Stimulated activated CD4-positive, alpha-beta T cell treated with anti-CD3 and anti-CD28 coated beads, Interleukin-4, amount 100 ng/mL, for 1 hour (primary cell): ENCODE measurements at places on chromosomes 3 and 15.
A peak's percentile ranks its signal among the peaks of the same experiment; 100 is the strongest.

DNA sequence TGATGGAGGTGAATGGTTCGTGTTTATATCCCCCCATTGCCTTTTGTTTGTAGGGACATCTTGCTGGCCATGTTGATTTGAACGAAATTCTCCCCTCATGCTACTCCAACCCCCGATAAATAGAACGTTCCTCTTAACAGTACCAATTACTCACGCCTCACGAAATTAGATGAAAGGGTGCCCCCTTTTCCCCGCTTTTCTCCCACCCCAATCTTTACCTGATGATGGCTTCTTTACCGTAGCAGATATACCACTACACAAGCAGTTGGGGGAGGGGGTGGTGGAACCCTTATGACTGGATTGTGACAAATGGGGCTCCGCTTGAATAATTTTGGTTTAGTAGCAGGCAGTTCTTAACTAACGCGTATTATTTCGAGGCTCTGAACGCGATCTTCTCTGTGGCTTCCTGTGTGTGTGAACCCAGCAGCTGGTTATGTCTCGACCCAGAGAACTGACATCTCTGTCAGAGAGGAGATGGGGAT lies 1.1 kb downstream of the PIAS1 start:
- DNase-seq: peak; percentile 61

GRCh38 chr15:72690938-72691337 lies 4.9 kb downstream of the BBS4 start:
- no peak for DNase-seq

DNA sequence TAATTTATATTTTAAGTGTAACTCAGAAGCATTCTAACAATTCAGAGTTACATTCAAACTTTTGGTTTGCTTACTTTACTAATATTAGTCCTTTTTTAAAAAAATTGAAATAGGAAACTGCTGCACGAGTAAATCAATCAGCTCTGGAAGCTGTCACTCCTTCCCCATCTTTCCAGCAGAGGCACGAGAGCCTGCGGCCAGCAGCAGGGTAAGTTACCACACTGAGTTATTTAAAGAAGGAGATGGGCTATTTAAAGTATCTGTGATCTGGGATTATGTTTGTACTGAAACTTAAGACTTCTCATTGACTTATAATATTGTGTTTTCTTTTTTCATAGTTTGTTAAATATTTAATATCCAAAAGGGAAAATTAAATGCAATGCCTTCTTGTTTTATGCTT lies 29.3 kb downstream of the APPL1 start:
- DNase-seq: no peak

DNA sequence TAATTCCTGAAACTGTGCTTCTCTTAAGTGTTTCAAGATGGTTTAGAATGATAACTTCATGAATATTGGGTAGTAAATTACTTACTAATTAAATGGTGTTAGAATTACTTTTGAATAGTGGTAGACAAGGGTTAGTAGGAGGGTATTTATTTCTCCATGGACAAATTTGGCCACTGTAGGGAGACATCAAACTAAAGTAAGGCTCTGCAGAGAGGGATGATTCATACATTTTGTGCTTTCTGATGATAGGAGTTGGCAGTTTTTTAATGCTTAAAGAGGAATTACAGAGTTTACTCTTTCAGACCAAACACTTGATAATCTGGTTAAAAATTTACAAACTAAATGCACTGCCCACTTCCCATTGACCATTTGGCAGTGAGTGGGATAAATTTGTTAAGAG lies 127.6 kb downstream of the NAALADL2 start:
- DNase-seq: no peak

DNA sequence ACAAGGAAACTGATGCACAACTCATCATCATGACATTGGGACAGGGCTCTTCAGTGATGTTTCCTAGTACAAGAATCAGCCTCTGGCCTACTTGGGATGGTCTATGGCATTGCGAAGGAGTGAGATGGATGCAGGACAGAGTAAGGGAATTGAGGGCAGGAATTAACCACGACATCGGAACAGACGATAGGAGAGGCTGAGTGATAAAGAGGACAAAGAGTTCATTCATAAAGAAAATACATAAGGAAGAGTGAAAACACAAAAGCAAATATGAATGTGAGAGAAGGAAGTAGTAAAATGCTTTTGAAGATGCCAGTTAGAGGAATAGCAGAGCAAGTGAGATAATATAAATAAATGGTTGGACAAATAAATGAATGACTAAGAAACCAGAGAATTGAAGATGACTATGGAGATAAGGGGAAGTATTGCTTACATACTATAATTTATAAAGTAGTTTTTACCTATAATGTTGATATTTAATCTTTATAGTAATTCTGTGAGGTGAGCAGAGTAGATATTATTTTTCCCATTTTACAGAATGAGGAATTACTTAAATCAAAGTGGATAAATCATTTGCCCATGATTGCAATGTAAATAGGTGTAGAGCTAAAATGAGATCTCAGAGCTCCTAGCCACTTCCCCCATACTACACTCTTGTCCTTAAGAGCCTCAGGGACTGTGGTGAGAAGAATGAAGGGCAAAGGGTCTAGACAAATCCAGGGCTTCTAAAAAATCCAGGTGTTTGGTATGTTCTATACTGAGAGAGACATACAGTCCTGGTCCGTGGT lies 203.3 kb downstream of the DTWD1 start:
- DNase-seq: no peak

GRCh38 chr15:88487796-88488523 lies 20.5 kb downstream of the MRPS11 start:
- DNase-seq: no peak

DNA sequence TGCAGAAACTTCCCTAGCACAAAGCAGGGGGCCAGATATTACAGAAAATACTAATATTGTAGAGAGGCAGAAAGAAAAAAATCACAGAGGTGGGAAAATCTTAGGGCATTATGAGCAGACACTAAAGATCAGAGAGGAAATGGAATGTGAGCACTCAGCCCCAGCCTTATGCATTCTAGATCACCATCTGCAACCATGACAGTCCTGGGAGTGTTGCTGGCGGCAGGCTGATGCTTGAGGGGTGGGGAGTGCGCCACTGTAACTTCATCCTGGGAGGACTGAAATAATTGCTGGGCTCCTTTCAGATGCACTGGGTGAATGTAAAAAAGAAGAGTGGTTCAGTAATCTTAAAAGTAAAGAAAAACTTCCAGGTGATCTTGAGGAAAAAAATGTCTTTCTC lies 427.6 kb upstream of the SEMA6D start:
- DNase-seq: no peak

DNA sequence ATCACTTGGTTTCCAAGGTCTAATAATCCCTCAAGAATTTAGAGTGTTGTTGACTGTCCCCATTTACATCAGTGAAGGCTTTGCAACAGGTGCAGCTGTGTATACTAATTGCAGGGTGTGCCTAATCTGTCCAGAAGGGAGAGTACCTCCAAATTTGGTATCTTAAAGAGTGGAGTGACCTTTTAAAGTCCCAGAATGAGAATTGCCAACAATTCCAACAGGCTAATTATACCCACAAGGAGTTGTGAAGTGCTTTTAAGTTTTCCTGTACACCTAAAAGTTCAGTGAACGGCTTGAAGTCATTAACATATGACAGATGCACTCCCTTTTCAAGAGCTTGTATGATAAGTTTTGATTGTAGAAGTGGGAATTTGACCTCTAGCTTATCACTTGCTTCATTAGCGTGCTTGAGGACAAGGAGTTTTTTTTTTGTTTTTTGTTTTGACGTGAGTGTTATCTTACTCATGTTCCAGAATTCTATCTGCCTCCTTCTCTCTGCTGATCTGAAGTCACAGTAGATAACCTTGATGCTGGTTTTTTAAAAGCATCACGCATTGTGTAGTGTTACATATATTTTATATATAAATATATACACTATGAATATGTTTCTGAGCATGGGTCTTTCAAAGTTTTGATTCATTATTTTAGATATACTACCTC lies 26.3 kb downstream of the CDIN1 start:
- no peak for DNase-seq

DNA sequence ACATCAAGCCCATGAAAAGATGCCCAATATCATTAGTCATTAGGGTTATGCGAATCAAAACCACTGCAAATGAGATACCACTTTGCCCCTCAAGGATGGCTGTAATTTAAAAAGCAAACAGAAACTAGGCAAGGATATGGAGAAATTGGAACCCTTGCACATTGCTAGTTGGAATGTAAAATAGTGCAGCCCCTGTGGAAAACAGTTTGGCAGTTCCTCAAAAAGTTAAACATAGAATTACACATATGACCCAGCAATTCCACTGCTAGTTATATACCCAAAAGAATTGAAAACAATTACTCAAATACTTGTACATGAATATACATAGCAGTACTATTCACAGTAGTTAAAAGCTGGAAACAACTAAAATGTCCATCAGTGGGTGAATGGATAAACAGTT lies 186.8 kb upstream of the CGNL1 start:
- no peak for DNase-seq
